Stimulated activated CD8-positive, alpha-beta memory T cell treated with anti-CD3 and anti-CD28 coated beads, Interleukin-2, amount 100 ng/mL, for 1 hour (primary cell): ENCODE measurements at places on chromosomes 16 and 17.
A peak's percentile ranks its signal among the peaks of the same experiment; 100 is the strongest.

GRCh38 chr16:6977916-6978315 is 354.7 kb upstream of the RBFOX1 start:
- no peak for DNase-seq

DNA sequence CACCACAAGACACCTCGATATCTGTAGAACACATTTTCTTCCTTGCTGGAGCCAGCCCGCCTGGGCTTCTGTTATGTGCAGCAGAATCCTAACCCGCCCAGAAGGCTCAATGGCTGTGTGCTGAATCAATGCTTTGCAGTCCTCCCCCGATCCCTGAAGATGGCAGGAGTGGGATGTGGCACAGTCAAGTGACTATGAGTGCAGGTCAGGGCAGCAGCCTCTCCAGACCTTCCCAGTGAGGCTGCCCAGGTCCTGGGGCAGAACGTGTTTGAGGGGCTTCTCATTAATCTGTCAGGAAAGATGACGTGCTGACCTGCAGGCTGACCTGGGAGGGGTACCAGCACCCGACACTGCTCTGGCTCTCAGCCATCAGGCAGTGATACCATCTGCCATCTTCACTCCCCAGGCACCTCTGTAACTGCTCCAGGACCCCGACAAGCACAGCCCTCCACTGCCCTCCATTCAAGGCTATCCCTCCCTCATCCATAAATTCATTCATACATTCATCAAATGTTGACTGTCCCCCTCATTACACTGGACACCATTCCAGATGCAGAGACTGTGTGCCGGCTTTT is 35.2 kb downstream of the LRRC75A start:
- no peak for DNase-seq

GRCh38 chr17:82658331-82658730 is 10.1 kb upstream of the WDR45B start:
- DNase-seq = no peak

DNA sequence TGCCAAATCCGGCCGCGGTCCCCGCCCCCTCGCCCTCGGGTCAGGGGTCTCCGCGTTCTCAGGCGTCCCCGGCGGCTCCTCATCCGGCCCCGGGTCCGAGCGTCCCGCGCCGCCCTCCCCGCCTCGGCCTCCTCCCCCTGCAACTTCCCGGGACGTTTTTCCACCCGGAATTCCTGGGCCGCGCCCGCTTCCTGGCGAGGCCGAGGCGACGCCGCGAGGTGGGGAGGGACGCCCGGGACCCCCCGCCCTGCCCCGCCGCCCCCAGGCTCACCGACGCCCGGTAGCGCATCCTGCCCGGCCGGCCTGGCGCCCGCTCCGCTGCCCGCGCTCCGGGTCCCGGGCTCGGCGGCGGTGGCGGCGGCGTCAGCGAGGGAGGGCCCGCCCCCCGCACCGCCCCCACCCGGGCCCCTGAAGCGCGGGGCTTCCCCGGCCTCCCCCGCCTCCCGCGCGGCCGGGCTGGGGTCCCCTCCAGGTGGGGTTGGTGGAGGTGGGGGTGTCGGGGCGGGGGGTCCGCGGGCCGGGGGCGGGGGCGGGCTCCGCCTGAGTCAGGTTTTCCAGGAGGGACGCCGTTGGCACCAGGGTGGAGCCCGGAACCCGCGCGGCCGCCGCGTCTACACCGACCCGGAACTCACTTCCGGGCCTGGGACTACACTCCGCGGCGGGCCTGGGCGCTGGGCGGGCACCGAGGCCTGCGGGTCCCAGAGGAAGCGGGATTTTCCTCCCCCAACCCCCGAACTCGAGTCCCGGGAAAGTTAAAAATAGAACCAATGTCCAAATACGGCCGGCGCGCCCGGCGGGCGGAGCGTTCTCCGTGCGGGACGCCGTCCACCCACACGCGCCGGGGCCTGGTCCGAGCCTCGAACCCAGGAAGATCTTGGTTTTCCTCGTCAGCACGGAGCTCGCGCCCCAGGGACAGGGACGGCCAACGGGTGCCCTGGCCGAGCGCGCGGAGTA is 6.8 kb downstream of the MYO1C start:
- peak; percentile 47 for DNase-seq

- no peak for DNase-seq
These were observed 183.8 kb downstream of the GSG1L start for GRCh38 chr16:27879601-27880247.

DNA sequence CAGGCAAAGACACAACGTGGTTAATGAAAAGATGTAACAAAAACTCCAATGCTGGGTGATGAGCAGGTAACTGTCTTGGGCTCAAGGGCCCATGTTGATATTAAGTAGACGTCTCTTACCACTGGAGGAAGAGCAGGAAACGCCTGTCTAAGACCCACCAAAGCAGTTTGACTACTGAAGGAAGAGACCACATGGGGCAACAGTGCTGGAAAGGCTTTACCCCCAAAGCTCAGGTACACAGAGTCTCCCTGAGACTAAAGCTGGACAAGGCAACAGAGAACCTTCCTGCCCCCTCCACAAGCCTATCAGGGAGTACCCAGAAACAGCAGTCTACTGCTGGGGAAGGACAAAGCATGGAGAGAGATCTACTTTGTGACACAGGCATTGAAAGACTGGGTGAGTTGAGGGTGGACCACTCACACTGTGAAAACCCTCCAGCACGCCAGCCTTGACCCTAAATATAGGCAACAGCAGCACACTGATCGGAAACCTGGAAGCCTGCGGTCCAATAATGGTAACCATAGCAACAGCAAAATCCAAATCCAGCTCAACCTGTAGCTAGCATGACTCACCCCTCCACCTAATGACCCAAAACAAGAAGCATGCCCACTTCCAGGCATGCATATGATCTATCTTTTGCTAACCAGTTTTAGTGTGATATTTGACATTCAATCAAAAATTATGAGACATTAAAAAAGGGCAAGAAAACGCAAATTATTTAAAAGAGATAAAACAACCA is 270.5 kb upstream of the SDK2 start:
- DNase-seq = no peak

- DNase-seq = no peak
These were observed 29.9 kb downstream of the BAIAP2 start for GRCh38 chr17:81064678-81065475.

GRCh38 chr17:62966426-62967204 is 580 bp downstream of the TANC2 start:
- DNase-seq = peak; percentile 45

GRCh38 chr17:57714665-57715180 is 30.4 kb downstream of the CCDC182 start:
- DNase-seq = no peak

DNA sequence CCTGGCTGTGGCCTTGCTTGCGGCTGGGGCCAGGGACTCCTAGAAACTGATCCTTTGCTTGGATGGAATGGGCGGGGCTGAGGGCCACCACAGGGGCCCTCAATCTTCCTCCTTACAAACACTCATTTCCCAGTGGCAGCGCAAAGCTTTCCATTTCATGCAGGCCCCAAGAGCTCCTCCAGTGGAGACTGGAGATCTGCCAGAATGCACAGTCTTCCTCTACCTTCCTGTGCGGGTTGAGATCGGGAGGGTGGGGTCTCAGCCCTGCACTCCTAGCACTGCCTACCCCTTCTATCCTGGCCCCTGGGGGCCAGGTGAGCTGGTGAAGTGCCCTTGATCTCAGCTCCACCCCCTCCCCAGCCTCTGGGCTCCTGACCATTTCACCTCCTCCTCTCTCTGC is 1.7 kb downstream of the NRN1L start:
- no peak for DNase-seq

GRCh38 chr16:15721018-15721417 is 71.0 kb downstream of the NDE1 start:
- no peak for DNase-seq

DNA sequence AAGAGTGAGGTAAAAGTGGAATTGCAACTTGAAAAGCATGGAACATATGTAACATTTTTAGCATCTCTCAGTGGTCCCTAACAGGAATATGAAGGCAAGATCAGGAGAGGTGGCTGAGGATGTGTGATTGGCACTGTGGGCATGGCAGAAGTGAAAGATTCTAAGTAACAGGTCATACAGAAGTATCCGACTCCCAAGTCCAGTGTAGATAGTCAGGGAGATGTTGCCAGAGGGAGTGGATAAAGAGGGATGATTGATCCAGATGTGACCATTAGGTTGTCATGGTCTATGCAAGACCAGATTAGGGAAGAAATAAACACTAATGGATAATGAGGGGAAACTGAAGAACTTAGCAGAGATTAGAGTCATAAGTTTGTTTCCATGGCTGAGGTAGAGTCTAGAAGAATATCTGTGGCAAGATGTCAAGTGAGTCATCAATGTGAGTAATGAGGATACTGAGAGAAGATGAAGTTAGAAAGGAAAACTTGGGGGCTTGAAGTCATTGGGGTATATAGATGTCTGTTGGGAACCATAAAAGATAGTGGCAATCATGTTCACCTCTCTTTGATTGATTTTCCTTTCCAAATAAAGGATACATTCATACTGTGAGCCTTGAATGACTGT is 23.9 kb upstream of the CAPNS2 start:
- no peak for DNase-seq

- DNase-seq = no peak
These were observed 656.1 kb upstream of the SOX9 start for GRCh38 chr17:71464751-71465150.

DNA sequence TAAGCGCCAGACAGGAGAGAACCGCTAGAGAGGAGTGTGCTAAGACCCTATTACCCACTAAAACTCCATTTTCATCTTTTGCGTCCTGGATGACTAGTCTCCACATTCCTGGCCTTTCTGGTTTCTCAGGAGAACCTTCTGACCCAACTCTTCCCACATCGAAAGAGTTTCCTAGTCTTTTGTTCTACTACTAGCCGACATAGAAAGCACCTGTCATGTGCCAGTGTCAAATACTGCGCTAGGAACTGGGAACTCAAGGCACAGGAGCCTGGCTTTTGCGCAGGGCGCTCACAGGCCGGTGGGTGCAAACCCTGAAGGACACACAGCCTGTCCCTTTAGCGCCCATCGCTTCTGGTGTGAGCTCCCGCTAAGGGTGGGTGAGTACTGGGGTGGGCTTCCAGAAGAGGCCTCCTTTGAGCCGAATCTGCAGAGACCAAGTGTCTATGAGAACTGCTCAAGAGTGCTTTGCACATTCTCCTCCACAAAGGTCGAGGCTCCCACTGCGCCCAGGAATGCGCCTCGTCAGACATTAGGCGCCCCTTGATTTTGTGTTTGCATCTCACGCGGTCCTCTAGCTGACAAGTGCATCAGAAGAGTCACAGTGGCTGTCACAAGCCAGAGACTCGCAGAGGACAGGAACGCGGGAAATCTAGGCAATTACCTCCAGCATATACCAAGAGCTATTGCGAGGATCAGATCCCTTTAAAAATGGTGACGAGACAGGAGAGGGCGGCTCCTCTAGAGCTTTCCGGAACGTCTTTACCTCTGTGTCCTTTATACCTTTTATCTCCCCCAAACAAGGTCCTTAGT is 2.0 kb upstream of the PSMB3 start:
- no peak for DNase-seq

GRCh38 chr16:10862438-10862837 is 14.6 kb upstream of the CIITA start:
- no peak for DNase-seq

GRCh38 chr16:88880226-88881006 is 14.0 kb upstream of the PABPN1L start:
- DNase-seq = no peak

DNA sequence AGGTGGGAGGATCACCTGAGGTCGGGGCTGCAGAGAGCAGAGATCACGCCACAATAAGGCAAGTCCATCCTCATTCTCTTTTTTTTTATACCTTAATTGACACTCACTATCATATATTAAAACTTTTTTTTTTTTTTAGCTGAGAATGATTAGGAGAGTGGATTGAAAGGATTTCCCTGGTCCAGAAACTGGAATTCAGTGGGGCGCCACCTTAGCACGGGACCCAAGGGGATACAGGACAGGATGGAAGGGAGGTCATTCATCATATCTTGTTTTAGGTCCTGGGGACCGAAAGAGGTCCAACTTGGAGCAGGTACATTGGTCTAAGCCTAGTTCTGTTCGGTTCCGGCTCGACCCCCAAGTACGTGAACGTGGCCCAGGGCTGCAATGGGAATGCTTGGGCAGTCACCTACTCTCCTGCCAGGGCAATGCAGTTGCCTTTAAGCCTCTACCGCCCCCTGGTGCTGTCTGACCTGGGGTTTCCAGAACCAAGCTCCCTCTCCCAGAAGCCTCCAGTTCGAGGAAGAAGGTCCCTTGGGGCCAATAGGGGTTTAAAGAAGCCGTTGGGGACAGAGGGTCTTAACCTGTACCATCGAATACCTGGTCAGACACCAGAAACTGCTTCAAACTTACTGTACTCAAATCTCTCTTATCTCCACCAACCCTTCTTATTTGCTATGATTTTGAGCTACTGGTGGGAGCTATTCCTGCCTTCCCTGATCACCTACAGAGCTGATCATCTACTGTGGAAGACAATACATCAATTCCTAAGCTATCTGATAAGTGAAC is 19.9 kb upstream of the GPATCH8 start:
- DNase-seq = peak; percentile 20

DNA sequence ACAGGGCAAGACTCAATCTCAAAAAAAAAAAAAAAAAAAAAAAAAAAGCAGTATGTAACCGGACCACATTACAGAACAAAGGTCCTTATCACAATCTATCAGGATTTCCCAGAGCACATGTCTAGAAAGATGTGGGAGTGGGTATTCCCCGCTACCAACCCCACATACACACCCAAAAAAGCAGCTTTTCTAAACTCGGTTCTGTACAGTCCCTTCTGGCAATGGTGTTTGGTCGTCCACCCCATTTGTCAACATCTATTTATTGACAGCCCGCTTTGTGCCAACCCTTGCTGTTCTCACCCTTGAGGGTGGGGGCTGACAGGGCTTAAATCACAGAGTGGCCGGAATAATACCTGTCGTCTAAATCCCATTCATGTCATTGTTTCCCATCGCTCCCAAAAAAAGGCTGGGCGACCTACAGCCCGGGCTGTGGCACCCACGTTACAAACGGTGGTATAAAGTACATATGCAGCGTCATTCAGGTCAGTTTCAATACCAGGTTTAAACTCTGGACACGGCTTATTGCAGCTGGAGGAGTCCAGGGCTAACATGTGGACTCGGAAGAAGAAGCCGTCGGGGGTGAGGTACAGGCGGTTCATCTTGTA is 3.6 kb downstream of the C17orf58 start:
- no peak for DNase-seq

- DNase-seq = no peak
These were observed 10.8 kb downstream of the SMTNL2 start for GRCh38 chr17:4594931-4595684.

GRCh38 chr17:43129671-43130010 is 4.5 kb upstream of the BRCA1 start:
- DNase-seq = no peak

DNA sequence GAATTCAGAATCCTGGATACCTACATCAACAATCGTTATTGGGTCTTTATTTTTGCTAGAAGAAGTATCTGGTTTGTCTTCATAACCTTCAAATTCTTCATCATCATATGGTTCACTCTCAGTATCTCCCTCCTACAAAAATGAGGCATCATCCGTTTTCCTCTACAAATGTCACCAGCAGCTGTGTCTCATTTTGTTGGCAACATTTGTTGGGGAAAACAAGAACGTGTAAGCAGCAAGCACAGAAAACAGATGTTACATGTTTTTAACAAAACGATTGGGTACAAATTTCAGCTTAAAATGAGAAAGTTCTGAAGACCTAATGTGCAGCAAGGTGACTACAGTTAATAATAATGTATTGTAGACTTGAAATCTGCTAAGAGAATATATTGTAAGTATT is 8.7 kb downstream of the CCDC47 start:
- no peak for DNase-seq

GRCh38 chr16:77969861-77970260 is 52.5 kb upstream of the CLEC3A start:
- DNase-seq = no peak

GRCh38 chr16:28549301-28549899 is 4.3 kb upstream of the SGF29 start:
- DNase-seq = no peak
